ENCODE measurements at places on chromosomes 2 and 18.

DNA sequence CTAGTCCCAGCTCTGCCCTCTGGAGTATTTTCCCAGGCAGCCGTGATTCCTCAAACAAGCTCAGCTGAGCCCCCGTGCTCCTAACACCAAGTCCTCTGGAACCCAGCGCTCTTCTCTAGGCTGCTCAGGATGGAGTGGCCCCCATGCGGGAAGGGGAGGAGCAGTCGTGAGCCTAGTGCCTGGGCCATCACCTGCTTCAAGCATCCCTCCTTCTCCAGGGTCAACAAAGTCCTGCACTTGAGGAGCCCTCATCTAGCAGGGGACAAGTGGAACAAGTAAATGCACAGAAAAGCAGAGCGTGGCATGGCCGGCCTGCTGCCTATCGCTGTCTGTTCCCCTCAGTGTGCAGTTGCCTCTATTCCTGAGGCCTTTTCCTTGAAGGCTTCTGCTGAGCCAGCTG, 168.6 kb downstream of the INHBB start:
- no peak for DNase-seq

- DNase-seq, result no peak
Measured at GRCh38 chr2:159892990-159893810, 95.2 kb upstream of the CD302 start.

GRCh38 chr18:42915299-42915698, 200.2 kb downstream of the RIT2 start:
- DNase-seq, result no peak

DNA sequence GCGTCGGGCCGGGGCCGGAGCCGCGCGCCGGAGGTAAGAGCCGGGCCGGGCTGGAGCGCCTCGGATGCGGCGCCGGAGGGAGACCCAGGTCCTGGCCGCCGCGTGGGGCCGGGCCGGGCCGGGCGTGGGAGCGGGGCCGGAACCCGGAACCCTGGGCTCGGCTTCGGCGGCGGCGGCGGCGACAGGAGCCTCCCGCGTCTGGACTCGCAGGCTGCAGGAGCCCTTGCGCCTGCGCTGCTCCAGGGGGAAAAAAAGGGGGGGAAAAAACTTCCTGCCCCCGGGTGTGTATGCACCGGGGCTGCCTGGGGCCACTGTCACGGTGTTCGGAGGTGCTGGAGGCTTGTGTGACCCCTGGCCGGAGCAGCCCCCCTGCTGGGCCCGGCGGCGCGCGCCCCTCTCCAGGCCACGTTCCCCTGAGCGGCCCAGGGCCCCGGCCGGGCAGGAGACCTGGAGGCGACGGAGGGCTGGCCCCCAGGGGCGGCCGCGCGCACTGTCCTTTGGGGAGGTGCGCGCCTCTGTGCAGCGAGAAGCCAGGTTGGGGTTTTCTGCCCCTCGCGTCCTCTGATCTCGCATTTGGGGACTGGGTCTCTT, 864 bp downstream of the KLHL29 start:
- DNase-seq, result peak; percentile 33

DNA sequence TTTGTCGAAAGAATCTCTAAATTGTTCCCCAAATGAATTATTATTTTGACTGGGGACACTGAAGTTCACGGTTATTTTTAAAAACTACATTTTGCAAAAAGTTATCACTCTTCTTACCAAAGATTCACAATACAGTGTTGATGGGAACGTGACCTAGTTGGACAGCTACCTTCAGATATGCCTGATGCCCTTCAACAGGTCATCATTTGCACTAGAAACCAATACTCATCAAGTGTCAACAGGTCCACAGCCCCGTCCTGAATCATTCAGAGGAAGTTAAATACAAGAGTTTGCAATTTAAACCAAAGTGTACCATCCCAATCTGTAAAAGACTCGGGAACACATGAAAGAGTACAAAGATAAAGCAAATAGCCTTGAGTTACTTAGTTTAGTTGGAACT, 28.3 kb downstream of the BCL2 start:
- DNase-seq, result no peak

DNA sequence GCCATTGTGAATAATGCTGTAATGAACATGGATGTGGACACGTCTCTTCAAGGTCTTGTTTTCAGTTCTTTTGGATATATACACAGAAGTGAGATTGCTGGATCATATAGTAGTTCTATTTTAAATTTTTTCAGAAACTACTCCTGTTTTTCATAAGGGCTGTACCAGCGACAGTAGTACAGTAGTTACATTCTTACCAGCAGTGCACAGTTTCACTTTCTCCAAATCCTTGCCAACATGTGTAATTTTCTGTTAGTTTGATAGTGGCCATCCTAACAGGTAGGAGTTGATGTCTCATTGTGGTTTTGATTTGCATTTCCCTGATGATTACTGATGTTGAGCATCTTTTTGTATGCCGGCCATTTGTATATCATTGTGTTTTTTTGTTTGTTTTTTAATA, 81.7 kb downstream of the EPC2 start:
- DNase-seq, result no peak

DNA sequence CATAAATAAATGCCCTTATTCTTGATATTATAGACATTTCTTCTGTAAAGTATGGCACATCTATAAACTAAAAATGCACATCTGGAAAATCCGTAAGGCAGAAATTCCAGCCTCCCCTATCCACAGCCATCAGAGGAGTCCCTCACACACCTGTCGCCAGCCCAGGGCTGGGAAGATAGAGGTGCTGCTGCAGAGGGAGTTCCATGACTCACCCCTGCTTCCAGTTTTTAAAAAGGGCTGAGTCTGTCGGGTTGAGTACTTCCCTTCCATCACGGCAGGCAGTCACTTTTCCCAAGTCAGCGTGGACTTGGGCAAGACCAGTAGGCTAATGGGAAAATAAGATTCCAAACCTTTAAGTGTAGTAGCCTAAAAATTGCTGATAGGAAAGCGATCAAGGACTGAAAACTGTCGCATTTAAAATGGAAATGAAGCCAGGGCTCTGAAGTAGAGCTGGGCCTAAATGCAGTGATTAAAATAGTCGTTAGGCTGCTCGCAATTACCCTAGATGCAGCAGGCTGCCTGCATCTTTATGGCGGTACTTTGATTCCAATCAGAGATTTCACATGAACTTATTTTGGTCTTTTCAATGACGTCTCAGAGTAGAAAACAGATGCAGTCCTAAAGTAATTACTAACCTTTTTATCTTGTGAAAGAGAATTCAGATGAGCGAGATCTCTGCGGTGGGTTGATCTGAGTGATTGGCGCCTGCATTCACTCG, 280.5 kb downstream of the AGAP1 start:
- DNase-seq, result no peak

DNA sequence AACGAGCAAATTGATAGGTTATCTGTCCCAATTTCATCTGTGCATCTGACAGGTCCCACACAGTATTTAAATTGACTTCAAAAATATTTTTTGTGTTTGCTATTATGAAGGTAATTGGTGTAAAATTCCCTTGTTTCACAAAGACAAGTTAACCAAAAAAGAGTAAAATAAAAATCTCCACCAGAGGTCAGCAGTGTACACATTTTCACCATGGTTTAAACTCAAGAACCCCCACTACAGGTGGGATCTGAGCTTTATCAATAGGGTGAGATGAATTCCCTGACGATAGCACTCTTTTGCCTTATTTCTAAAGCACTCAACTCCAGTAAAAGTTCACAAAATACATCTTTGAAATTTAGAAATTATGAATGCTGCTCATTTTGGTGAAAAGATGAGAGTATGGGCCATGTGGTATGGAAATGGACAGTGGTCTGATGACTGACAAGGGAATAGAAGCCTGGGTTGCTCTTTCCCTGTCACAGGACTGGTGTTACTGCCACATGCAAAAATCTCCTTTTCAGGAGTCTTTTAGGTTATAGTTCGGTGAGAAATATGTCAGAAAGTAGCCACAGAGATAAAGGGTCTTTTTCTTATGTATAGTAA, 68.0 kb downstream of the SERPINB8 start:
- peak; percentile 48 for DNase-seq

DNA sequence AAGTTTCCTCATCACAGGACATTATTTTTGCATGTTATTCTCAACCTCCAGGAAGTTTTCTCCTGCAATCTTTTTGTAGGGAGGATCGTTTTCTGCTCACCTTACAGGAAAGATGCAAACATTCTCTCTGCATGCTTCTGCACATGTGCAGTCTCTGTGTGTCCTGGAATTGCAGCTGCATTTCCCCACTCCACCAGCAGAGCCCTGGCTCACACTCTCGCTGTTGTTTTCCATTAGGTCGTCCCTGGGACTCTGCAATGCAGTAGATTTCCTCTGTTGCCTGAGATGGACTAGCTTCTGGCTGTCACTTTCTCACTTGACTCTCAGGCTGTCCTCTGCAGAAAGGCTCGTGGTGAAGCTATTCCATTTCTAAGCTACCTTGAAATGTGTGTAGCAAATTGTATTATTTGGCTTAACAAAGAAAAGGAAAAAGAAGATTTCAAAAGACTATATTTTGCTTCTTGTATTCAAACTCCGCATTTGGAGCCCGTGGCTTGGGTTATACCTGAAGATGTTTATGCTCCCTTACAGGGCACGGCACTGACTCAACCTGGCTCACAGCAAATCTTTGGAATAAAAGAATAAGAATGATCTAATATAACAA, 346.7 kb downstream of the RAD51AP2 start:
- peak; percentile 36 for DNase-seq

DNA sequence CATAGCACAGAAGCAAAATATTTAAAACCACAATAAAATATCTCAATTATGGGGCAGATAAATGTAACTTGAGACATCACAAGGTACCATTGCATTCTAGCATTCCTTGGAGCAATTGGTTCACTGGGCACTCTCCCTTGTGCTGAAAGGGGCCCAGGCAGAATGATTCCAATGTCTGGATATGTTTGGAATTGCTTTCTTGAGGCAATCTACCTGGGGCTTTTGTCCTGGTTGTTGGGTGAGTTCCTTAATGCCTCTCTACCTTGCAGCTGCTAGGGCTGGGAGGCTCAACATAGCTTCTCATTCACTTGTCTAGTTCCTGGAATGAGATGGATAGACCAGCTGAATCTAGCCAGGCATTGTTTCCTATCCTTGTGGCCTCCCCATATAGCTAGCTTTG, 539.6 kb upstream of the FSHR start:
- DNase-seq, result no peak

GRCh38 chr18:44508474-44508873, 172.2 kb upstream of the SETBP1 start:
- DNase-seq, result no peak

DNA sequence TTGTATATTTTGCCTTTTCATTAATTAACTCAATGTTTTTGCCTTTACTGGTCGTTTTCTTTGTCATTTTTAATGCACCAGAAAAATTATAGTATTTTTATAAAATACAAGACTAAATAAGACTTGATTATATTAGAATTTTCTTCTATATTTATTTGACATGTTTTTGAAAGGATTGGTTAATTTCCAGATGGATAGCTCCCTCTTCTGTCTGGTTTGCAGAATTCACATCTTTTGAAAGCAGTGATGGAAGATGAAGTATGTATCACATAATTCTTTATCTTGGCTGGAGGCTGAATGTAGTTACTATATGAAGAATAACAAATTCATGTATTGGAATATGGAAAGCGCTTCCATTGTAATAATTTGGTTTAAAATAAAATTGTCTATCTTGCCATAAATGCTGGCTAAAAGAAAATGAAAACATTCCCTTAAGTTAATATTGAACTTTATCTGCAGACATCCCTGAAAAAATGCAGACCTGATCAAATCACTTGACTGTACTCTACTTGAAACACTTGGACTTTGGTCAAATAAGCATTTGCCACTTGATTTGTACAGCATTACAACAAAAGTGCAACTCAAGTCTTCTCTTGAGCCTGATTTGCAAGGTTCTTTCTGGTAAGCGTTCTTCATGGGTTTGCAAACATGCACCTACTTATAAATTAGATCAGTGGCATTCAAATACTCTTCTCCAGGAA, 86.3 kb upstream of the EFEMP1 start:
- DNase-seq, result peak; percentile 48

DNA sequence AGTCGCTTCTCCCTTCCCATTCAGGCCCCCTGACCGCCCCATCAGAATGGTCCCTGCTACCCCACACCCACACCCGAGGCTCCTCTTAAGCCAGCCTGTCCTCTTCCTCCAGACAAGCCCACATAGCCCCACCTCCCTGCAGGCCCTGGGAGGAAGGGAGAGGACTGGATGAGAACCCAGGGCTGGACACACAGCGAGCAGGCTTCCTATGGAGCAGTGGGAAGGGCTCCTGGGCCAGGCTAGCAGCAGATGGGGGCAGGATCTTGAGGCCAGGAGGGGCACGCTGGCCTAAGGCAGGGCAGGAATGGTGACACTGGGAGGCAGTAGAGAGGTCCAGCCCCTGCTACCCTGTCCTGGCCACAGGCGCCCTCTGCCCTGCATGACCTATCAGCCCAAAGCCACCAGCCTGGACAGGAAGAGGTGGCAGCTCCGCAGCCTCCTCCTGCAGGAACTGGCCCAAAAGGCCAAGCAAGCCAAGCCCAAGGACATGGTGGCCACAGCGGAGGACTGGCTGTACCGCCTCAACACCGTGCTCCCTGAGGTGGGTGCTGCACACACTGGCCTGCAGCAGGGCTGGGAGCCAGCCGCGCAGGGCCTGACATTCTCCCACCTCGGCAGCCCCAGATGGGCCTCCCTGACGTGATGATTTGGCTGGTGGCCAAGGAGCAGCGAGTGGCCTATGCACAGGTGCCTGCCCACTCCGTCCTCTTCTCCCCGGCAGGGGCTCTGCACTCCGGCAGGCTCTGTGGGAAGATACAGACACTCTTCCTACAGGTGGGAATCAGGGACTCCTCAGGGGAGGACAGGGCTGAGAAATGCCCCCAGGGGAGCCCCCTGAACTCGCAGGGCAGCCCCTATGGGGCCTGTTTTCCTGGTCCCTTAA, 43.3 kb downstream of the FER1L5 start:
- no peak for DNase-seq

GRCh38 chr2:179338681-179339080, 74.0 kb upstream of the SESTD1 start:
- DNase-seq, result no peak

- no peak for DNase-seq
Measured at GRCh38 chr2:165633431-165633830, 160.6 kb downstream of the GALNT3 start.

GRCh38 chr18:77255426-77256105, 5.9 kb downstream of the GALR1 start:
- DNase-seq, result no peak

GRCh38 chr2:63057249-63058143, 6.9 kb downstream of the OTX1 start:
- no peak for DNase-seq

GRCh38 chr2:136238286-136239078, 120.5 kb upstream of the CXCR4 start:
- no peak for DNase-seq
